Fibroblast of villous mesenchyme (primary cell): ENCODE measurements at places on chromosomes 7 and 10. TPM values are rescaled to one million over a fixed set of nuclear protein-coding genes. Genes with fewer than 3 reads are reported as not detected.

FOXI2 gene
- not detected in 2 replicates for total RNA-seq

DNA sequence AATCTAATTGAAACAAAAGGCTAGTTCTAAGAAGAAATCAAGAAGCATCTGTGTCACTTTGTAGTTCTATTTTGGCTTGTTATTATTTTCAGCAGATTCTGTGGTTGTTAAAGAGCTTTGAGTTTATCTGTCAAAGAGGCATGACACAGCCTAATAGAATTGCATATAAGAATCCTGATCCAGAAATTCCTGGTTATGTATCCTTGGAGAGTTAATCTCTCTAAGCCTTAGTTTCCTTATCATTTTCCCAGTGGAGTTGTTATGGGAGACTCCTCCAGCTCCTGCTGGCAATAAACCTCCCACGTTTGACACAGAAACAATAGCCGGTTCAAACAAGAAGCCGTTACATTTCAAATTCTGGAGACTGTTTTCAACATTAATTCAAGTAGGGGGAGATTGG is 288.3 kb downstream of the SDHAF3 start:
- no peak for DNase-seq

FAM25C gene
- not detected in 2 replicates for total RNA-seq

DNA sequence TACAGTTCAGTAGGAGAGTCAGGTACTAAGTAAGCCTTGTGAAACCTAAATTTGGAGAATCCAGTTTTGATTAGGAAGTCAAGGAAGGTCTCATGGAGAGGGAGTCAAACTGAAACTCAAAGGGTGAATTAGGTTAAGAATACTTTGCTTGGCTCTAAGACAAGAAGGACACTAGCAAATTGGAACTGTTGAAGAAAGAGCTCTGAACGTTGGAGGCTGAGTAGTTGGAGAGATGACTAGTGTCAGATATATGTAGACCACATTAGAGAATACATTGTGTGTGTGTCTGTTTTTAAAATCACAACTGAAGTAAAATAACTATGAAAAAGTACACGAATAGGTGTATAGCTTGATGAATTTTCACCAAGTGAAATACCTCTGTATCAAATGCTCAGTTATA is 6.3 kb downstream of the VPS26A start:
- no peak for DNase-seq

CYP3A4 gene
- not detected in 2 replicates for total RNA-seq

- DNase-seq, result peak; percentile 100
Observed at GRCh38 chr7:151428378-151429236, 11.3 kb downstream of the CRYGN start.

AUTS2 gene
- 3.9 and 7.1 TPM in 2 replicates for total RNA-seq

DNA sequence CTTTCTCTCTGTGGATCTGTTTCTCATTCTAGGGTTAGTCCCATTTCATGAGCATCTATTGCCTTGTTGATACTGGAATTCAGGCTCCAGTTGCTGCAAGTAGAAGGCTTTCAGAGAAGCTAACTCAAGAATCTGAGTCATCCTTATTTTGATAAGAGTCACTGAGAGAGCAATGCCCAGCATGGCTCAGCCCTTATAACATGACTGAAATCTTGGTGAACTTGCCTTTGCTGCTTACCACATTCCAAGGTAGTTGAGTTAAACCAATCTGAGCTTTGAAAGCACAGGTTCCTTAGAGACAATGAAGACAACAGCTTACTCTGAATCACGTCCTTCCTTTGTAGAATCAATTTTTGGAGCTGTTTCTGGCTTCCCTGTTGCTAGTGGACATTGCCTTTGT is 53.6 kb upstream of the CHCHD3 start:
- DNase-seq, result no peak

DNA sequence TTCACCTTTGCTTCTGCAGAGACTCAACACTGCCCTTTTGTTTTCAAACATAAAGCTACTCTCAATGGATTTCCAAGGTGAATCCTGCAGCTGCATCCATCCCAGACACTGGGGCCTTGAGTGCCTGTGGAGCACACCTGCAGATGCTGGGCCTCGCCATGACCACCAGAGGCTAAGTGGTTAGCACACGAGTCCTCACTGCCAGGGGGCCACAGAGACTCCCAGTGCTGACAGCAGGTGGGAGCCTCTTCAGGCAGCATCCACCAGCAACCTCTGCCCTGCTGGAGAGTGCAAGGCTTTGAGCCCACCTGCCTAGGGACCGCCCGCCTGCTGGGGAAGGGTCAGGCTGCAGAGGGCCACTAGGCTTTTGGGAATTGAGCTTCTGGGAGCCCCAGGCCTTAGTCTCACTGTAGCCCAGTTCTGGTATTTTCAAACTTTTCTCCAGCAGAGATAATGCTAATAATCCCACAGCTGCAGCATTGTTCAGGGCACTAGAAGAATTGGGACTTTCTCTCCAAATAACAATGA is 9.4 kb upstream of the HPS1 start:
- no peak for DNase-seq

DNA sequence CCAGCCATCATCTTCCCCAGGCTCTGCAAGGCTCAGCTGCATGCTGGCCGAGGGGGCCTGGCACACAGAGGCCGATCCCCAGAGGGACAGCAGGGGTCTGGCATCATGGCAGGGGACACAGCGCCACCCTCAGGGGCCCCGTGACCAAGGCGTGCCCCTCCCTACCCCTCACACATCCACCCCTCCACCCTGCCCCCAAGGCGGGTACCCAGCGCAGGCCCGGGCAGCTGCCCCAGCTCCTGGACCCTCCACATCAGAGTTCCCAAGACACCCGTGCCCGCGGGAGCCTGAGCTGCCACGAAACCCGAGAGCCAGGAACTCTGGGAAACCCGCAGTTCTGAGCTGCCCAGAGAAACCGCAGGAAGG is 46.5 kb upstream of the TNRC18 start:
- no peak for DNase-seq

DNA sequence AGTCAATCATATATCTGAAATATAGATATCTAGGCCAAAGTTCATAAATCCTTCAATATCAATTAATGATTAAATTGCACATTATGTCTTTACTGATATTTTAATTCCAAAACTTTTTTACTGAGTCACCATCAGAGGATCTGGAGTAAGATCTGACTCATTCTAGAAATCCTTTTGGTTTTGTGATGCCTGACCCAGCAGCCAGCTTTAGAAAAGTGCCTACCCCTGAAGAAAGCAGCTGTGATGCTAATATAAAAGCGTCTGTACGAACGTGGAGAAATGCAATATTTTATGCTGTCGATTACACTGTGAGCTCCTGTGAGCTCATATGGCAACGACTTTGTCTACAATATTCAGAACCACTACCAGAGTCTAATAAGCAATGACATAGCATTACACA is 142.5 kb upstream of the LRRTM3 start:
- peak; percentile 5 for DNase-seq

- no peak for DNase-seq
Observed at GRCh38 chr10:88893611-88894010, 13.6 kb downstream of the STAMBPL1 start.

DNA sequence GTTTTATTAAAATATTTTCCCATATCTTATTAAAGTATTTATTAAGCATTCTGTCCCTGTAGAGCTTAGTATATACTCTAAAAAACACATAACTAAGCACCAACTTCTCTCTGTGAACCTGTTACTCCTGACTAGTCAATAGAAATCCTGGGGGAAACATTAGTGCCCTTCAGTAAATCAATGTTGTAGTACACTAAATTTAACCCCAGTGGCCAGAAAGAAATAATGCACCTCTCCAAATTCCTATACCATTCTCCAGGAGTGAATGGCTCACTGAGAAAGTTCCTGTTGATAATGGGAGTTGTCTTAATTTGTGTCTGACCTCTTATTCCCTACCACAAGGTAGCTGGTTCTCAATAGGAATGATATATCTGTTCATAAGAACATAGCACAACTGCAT is 188.2 kb downstream of the SEMA3D start:
- no peak for DNase-seq

DNA sequence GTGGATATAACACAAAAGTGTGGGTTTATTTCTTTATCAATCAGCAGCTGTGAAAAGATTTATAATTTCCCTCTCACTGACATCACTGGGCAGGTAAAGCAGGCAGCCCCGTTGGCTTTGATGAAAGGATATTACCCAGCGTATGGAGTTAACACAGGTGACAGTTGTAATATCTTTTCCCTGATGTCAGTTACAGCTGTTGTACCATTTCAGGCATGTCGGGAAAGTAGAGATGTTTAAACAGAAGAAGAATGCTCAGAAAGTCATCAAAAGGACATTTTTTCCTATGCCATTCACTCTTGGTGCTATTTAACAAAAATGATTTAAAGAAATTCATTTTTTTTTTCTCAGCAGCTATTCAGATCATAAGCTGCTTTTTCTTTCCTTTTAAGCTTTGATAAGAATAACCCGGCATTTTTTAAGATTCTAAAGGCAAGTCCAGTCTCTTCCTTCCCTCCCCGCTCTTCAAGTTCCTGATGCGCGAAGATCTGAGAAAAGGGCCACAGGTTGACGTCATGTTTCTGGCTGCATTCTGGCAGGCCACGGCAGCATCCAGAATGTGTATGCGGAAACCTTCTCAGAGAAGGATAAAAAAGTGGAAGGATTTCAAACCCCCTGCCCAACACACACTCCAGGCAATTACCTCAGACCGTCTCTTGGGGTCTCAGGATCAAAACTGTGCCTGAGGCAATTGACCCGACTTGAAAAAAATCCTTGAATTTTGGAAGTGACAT is 32.5 kb upstream of the ADAM12 start:
- no peak for DNase-seq

DNA sequence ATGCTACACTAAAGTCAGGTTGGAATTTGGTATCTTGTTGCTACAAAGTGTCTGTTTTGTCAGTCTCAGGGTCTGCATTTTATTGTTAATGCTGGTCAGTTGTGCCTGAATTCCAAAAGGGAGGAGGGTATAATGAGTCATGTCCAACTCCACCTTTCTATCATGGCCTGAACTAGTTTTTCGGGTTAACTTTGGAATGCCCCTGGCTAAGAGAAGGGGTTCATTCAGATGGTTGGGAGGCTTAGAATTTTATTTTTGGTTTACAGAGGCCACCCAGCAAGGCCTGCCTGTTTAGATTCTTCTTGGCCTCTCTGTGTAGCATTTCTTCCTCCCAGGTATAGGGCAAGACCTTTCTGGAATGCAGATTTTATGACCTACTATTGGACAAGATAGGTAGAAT is 93.2 kb downstream of the SKIDA1 start:
- DNase-seq, result no peak

GRCh38 chr7:86947929-86948328 is 111.5 kb downstream of the ELAPOR2 start:
- no peak for DNase-seq

DNA sequence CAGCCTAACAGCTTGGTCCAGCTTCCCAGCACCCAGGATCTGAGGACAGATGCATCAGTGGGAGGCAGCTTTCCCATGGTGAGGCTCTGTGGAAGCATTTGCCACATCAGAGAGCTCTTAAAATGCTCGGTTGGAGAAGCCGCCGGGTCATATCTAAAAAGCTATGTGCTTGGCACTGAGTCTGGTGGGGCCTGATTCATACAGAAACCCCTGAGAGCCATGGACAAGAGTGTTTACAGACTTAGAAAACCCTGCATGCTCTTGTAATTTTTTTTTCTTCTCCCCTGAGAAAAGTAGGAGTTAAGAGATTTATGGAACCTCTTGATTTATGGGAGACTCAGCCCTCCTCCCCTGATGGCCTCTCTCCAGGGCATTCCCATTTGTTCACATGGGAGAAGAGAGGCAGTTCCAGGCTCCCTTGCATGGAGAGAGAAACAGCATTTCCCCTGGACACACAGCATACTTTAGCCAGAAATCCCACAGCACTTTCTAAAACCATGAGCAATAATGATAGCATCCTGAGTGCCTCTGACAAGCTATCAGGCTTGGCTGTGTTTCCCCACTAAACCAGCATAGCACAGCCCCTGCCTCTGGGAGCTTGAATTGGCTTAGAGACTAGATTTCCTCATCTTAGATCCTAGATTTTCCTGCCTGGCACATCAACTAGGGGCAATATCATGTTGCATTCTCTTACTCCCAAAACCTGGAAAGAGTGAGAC is 322.1 kb upstream of the AUTS2 start:
- DNase-seq, result no peak

METTL2B gene
- 36.7 and 37.0 TPM in 2 replicates for total RNA-seq

C10orf143 gene
- total RNA-seq, result under 0.01 and 1.3 TPM in 2 replicates

AQP1 gene
- total RNA-seq, result 11.9 and 25.0 TPM in 2 replicates

- DNase-seq, result no peak
Observed at GRCh38 chr7:149500910-149501309, 3.3 kb upstream of the ZNF746 start.

DNA sequence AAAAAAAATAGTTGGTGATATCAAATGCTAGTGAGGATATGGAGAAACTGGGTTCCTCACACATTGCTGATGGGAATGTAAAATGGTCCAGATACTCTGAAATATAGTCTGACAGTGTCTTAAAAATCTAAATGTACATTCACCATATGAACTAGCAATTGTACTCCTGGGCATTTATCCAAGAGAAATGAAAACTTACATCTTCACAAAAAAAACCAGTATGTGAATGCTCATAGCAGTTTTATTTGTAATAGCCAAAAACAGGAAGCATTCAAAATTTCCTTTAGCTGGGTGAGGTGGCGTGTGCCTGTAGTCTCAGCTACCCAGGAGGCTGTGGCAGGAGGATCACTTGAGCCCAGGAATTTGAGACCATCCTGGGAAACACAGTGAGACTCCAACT is 2.1 kb upstream of the SSC4D start:
- no peak for DNase-seq

DNA sequence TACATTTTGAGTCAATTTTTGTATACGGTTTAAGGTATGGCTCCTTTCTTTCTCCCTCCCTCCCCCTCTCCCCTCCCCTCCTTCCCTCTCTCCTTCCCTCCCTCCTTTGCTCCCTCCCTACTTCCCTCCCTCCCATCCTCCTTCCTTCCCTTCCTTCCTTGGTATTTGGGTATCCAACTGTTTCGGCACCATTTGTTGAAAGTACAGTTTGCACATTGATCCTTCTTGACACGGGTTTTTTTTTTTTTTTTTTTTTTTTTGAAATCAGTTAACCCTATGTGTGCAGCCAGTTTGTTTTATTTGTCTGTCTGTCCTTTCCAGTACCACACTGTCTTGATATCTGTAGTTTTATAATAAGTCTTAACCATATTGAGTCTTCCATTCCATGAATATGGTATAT is 39.9 kb upstream of the INSYN2A start:
- DNase-seq, result no peak

DNA sequence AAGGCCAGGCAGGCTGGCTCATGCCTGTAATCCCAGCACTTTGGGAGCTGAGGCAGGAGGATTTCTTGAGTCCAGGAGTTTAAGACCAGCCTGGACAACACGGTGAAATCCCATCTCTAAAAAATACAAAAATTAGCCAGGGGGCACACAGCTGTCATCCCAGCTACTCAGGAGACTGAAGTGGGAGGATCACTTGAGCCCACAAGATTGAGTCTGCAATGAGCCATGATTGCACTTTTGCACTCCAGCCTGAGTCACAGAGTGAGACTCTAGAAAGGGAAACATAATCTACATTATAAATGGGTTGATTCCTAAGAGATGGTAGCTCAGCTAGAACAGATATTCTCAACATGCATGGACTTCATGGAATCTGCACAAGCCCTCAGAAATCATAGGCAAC is 6.3 kb upstream of the LIPF start:
- DNase-seq, result no peak

TM9SF3 gene
- 92.1 and 147 TPM in 2 replicates for total RNA-seq

- no peak for DNase-seq
Observed at GRCh38 chr10:21803374-21803773, 200.2 kb downstream of the DNAJC1 start.
